ENCODE measurements at places on chromosomes 12 and 14. TPM values are rescaled to one million over a fixed set of nuclear protein-coding genes. Genes with fewer than 3 reads are reported as not detected.

Gene A2M
- total RNA-seq: 478 TPM

Gene SPRYD3
- 37.8 TPM for total RNA-seq

Gene HSPB8
- total RNA-seq: 529 TPM

Gene PLEKHD1
- 0.22 TPM for total RNA-seq

Gene FGF23
- not detected for total RNA-seq

Gene MMP19
- 3.4 TPM for total RNA-seq

Gene EIF2S3B
- total RNA-seq: 0.35 TPM

Gene SOCS2
- 6.0 TPM for total RNA-seq
